ENCODE measurements at places on chromosomes 12 and 14. TPM values are rescaled to one million over a fixed set of nuclear protein-coding genes. Genes with fewer than 3 reads are reported as not detected.

DNA sequence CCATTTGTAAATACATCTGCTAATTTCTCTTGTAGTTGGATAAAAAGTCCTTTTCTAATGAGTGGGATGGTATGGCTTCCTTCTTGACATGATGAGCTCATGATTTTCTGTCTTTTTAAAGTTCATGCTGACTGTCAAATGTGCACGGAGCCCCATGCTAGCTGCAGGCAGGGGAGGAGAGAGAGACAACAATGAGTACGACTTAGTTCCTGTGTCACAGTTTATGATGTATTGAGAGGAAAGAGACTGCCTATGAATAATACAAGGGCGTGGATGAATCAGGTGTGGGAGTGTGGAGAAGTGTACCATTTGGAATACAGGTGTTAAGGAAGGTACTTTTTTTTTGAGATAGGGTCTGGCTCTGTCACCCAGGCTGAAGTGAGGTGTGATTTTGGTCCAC lies 10.7 kb upstream of the TBC1D30 start:
- no peak for DNase-seq

- no peak for DNase-seq
Observed at GRCh38 chr12:24212496-24212895, 263.0 kb upstream of the SOX5 start.

GRCh38 chr14:103896578-103896977 lies 31.7 kb upstream of the TDRD9 start:
- DNase-seq = no peak

DNA sequence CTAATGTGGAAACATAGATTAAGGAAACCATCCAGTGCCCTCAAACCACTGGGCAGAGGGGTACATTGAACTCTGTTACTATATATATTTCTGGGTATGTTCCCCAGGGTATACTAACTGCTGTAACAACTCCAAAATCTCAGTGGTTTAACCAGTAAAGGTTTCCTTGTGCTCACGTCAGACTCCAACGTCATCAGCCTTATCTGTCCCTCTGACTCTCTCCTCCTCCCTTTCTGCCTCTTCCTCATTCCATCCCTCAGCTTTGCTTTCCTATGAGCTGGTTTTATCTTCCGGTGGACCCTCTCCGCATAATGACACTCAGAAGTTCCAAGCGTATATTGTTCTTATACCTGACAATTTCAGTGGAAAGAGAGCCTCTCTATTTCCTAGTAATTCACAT lies 21.2 kb upstream of the SMCO2 start:
- DNase-seq = no peak

EIF2S3B gene
- total RNA-seq = 0.45 TPM

DNA sequence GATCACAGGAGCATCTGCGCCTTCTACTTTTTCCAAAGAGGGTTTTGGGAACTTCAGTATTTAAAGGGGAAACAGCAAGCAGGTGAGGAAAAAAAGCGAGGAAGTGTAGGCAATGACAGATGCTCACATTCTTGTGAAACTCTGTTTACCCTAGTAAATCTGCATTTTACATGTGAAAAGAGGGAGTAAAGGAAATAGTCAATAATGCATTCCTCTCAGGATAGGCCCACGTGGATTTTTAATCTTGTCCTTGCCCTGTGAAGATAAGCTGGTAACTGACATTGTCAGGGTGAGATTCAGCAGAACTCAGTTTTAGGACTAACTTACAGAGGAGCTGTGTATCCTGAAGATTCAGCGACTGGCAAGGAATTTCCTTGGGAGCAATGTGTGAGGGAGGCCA lies 1119.2 kb upstream of the TMEM132C start:
- no peak for DNase-seq

NANOG gene
- 0.35 TPM for total RNA-seq

DNA sequence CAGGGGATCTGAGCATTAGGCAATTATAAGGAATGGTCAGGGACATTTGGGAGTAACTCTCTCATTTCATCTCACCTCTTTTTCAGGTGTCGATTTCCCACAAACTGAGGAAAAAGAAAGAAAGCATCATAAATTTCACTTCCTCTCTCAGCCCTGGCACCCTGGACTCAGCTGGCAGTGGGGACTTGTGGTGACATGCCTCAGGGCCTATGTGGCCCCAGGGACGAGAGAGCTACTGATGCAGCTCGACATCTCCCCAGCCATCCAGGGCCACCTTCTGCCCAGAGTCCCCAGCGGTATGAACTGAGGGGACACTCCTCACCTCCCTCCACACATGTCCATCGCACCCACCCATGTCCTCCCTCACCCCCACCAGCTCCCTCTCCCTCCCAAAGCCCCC lies 11.7 kb downstream of the TNFRSF1A start:
- DNase-seq = no peak

LRRIQ1 gene
- 0.19 TPM for total RNA-seq

GRCh38 chr12:820336-820735 lies 68.0 kb downstream of the WNK1 start:
- no peak for DNase-seq

TRPV4 gene
- total RNA-seq = 3.5 TPM

CLEC1B gene
- not detected for total RNA-seq

APOF gene
- not detected for total RNA-seq

HPD gene
- 2.2 TPM for total RNA-seq

DNA sequence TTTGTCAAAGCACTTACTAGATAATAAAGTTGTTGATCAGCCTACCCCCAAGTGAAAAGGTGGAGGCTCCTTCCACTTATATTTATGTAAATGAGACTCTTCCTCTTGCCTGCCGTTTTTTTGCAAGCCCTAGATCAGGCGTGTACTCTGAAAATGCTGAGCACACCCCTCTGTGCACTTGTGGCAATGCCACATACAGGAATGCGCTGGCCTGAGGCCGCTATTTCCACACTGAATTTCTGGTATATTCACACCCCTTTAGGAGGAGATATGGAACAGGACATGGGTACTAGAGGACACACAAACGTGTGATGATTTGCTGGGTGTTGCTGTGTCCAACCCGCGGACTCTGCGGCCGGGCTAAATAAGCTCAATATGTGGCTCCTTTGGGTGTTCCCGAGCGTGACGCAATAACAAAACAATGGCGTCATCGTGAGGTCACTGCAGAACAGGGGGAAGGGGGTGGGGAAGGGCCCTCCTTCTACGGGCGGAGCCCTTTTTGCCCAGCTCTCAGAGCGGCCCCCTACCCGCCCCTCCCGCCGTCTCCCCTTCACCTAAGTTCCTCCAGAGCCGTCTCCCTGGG lies 554 bp upstream of the TSPAN31 start:
- no peak for DNase-seq

DNA sequence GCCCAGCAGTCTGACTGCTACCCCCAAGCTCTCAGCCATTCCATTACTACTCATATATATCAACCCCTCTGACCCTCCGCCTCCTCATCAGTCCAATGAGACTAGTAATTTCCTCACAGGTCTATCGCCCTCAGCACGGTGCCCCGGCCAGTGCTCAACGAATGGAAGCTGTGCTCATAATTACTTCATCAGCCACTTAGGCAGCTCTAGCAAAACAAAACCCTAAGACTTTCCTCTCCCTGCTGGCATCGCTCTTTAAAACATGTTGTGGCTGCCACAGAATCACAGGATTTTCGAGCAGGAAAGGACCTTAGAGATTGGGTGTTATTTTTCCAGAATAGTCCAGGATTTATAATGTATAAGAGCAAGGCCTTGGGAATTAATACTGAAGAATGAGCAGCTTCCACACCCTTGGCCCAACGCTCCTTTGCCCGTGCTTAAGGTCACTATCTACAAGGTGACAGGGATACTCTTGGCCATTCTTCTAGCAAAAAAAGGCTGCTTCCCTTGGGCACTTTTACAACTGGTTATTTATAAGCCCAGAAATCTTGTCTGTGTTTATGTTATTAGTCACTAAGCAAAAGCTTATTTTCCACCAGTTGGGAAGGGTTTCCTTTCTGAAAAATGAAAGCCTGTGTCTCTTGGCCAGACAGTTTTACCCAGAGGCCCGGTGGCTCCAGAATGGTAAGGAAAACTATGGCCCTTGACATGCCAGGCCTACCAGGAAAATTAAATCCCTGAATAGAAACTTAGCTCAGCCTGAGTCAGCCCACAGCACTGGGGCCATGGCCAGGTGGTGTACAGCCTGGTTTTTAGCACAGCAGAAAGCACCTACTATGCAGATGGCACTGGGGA lies 47.9 kb downstream of the NUAK1 start:
- DNase-seq = no peak

GRCh38 chr14:74048281-74048680 lies 29.1 kb downstream of the BBOF1 start:
- no peak for DNase-seq

DNA sequence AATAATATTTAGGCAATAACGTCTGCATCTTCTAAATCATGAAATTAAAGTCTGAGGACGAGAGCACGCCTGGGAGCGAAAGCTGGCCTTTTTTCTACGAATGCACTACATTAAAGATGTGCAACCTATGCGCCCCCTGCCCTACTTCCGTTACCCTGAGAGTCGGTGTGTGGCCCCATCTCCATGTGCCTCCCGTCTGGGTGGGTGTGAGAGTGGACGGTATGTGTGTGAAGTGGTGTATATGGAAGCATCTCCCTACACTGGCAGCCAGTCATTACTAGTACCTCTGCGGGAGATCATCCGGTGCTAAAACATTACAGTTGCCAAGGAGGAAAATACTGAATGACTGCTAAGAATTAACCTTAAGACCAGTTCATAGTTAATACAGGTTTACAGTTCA lies 19.3 kb downstream of the CKB start:
- peak; percentile 74 for DNase-seq

- DNase-seq = no peak
Observed at GRCh38 chr14:102935756-102936155, 13.3 kb downstream of the AMN start.

TAS2R46 gene
- 1.8 TPM for total RNA-seq

- DNase-seq = peak; percentile 88
Observed at GRCh38 chr12:34390846-34391700, 368.8 kb downstream of the ALG10 start.

GRCh38 chr14:79544698-79545070 lies 666.6 kb downstream of the DIO2 start:
- DNase-seq = no peak
